ENCODE measurements at places on chromosomes 12 and 14. TPM values are rescaled to one million over a fixed set of nuclear protein-coding genes. Genes with fewer than 3 reads are reported as not detected.

Gene SAMD15
- 2.0 TPM for total RNA-seq

Gene FERMT2
- total RNA-seq = 75.8 TPM

Gene PROX2
- total RNA-seq = not detected

Gene PLEKHA5
- total RNA-seq = 53.7 TPM

Gene OSGEP
- total RNA-seq = 72.9 TPM

Gene EML1
- total RNA-seq = 19.3 TPM

Gene OR4K5
- total RNA-seq = not detected

Gene AQP6
- total RNA-seq = 0.16 TPM

Gene GPR84
- 0.32 TPM for total RNA-seq

Gene BATF
- 1.8 TPM for total RNA-seq

Gene CCDC38
- 0.09 TPM for total RNA-seq

Gene TIMM9
- total RNA-seq = 43.9 TPM

Gene SLC17A8
- total RNA-seq = 0.66 TPM

Gene AREL1
- total RNA-seq = 49.1 TPM

Gene IL23A
- 0.51 TPM for total RNA-seq

Gene RILPL1
- total RNA-seq = 45.4 TPM

Gene KCNH5
- 2.3 TPM for total RNA-seq

Gene ANKS1B
- 7.5 TPM for total RNA-seq

Gene PLEKHH1
- 21.4 TPM for total RNA-seq

Gene KLHDC1
- 6.6 TPM for total RNA-seq

Gene PAWR
- total RNA-seq = 211 TPM

Gene AQP2
- total RNA-seq = not detected

Gene NGB
- not detected for total RNA-seq

Gene ANO4
- total RNA-seq = 4.5 TPM

Gene CD163L1
- total RNA-seq = 0.11 TPM

Gene RNASE1
- 13.3 TPM for total RNA-seq

Gene TEX52
- not detected for total RNA-seq

Gene CLEC7A
- not detected for total RNA-seq

Gene NR1H4
- total RNA-seq = 0.81 TPM

Gene CDKN3
- 10.3 TPM for total RNA-seq

Gene RNASE7
- 0.66 TPM for total RNA-seq

Gene PIWIL1
- total RNA-seq = not detected

Gene PTPN21
- total RNA-seq = 34.0 TPM

Gene FGF23
- not detected for total RNA-seq

Gene SSPN
- total RNA-seq = 19.4 TPM

Gene RAD9B
- total RNA-seq = 0.73 TPM

Gene STON2
- 60.4 TPM for total RNA-seq

Gene TRHDE
- 1.4 TPM for total RNA-seq

Gene CCDC196
- total RNA-seq = not detected

Gene SERPINA12
- not detected for total RNA-seq

Gene CBLN3
- 4.8 TPM for total RNA-seq

Gene MAP1LC3B2
- total RNA-seq = 7.1 TPM

Gene CCDC60
- 3.3 TPM for total RNA-seq

Data from mesothelial cell of epicardium (in vitro differentiated cells).